Occipital lobe (tissue), 3 donors: ENCODE measurements at places on chromosomes 11 and 22. TPM values are rescaled to one million over a fixed set of nuclear protein-coding genes. Genes with fewer than 3 reads are reported as not detected.

Gene MYOD1
- total RNA-seq, result not detected

Gene KRTAP5-7
- not detected for total RNA-seq

Gene TRIM49B
- total RNA-seq, result not detected

Gene BIK
- not detected for total RNA-seq

Gene ELF5
- total RNA-seq, result not detected

Gene KLHL35
- total RNA-seq, result 28.5 TPM

Gene SPON1
- total RNA-seq, result 31.5 TPM

Gene SLC22A12
- not detected for total RNA-seq

Gene UBE2L3
- 23.6 TPM for total RNA-seq

Gene SCGB1D2
- not detected for total RNA-seq

- DNase-seq, result no peak
Observed at GRCh38 chr11:123441161-123441560, 11.1 kb downstream of the GRAMD1B start.

DNA sequence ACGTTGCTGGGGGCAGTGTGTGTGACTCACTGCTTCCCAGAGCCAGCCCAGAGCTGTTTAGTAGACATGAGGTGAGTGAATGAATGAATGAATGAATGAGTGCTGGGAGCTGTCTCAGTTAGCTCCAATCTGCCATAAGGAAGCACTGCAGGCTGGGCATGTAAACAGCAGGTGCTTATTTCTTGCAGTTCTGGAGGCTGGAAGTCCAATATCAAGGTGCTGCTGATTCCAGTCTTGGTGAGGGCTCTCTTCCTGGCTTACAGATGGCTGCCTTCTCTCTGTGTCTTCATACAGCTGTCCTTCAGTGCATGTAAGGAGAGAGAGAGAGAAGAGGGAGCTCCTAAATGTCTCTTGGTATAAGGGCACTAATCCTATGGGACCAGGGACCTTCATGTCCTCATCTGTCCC is 4.1 kb downstream of the C11orf21 start:
- no peak for DNase-seq

- no peak for DNase-seq
Observed at GRCh38 chr22:22929381-22930221, 42.0 kb downstream of the IGLL5 start.

DNA sequence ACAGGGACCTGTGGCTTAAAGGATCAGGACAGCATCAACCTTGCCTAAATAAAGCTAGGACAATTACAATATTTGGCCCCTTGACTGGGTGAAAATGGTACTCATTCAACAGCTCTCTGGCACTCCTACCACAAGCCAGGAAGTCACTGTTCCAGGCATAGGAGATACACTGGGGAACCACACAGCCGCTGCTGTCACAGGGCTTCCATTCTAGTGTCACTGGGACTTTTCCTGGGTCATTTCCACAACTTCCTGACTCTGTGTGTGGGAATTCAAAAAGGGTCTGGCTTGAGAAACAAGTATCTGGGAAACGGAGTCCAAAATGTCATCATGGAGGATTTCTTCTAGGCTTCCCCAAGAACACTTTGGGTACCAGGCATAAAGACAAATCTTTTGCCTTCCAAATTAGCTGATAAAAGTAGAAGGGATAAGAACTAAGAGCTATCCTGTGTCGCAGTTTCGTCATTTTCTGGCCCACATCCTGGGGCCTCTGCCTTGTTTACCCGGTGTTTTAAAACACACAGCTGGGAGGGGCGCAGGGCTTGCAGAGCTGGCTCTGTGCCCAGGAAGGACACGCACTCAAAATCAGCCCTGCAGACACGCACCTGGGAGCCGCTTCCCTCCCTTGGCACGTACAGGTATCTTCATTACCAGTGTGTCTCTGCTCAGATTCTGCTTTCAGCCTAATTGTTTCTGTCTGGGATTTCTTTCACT is 38.0 kb downstream of the TMEM45B start:
- DNase-seq, result no peak

DNA sequence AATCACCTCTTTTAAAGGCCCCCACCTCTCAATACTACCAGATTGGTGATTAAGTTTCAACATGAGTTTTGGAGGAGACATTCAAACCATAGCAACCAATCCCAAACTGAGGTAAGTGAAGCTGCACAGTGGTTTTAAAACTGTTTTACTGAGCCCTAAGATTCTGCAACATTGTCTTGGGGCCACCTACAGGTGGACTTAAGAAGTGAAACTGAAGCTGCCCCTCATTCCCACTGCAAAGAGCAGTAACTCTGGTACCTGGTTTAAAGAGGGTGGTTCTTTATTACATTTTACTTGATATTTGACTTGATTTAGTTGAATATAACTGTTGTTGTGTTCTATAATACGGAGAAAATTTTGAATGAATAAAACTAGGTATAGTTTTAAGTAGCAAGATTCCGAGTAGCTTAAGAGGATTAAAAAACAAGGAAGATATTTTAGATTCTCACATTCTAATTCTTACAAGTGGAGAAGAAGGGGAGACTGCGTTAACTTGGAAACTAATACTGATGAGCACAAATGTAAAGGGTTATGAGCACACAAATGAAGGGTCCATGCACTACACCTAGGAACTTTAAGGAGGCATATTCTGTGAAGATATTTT is 26.7 kb downstream of the SYT9 start:
- no peak for DNase-seq

DNA sequence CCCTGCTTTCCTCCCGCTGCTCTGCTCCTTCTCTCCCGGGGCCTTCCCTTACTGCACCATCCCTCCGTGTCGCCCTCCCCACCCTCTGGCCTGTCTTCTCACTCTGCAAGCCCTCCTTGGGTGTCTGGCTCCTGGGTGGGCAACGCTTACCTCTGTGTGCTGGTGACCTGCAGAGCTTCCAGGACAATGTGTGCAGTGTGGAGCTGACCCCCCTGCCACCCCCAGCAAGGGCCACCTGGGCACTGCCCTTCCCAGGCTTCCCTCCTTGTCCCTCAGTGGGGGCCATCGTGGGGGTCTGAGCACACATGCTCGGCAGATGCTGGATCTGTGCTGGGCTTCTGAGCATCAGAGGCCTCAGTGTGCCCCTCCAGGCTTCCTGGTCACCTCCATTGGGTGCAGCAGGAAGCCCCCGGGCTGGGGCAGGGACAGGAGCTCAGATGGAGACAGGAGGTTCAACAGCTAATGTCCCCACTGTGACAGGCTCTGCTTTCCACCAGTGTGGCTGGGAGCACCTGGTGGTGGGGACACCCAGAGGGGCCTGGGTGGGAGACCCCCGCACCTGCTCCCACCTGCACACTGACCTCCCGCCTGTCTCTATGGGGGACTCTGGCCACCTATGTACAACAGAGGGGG is 7.8 kb upstream of the BRSK2 start:
- no peak for DNase-seq

GRCh38 chr22:44448271-44448830 is 49.7 kb downstream of the RTL6 start:
- DNase-seq, result peak; percentile 29

- DNase-seq, result no peak
Observed at GRCh38 chr22:35349368-35349703, 31.6 kb upstream of the HMOX1 start.

- DNase-seq, result no peak
Observed at GRCh38 chr11:75547617-75548058, 14.4 kb upstream of the SERPINH1 start.

DNA sequence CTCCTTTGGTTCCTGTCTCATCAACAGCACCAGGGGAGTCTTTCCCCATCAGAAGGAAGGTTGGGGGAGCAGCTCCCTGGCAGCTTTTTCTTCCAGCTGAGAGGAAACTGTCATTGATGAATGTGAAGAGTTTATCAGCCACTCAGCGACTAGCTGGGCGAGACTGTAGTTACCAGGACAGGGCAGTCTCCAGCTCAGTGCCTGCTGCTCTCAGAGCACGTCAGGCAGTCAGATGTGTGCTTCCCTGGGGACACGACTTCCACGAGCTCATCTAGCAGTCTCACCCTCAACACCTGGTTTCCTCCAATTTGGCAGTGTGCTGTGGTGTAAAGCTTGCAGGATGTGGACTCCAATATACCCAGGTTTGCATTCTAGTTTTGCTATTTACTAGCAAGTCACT is 12.5 kb upstream of the C1QTNF4 start:
- no peak for DNase-seq

DNA sequence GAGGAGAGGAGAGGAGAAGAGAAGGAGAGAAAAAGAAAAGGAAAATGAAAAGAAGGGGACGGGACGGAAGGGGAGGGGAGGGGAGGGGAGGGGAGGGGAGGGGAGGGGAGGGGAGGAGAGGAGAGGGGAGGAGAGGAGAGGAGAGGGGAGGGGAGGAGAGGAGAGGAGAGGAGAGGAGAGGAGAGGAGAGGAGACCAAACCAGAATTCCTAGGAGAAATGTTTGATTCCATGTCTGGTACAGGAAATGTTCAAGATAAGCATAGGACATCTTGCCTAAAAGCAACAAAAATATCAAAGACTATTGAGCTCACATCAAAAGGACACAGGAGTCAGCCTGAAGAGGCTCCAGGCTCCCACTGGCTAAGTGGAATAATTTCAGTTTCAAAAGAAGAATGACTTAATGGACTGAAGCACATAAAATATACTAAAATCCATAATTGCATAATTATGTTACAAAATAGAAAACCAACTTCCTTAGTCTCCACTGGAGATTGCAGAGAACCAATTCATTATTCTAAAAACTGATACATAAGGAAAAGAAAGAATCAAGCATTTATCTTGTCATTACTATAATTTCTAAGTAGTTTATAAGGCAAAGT is 101.1 kb upstream of the APOA1 start:
- DNase-seq, result no peak

DNA sequence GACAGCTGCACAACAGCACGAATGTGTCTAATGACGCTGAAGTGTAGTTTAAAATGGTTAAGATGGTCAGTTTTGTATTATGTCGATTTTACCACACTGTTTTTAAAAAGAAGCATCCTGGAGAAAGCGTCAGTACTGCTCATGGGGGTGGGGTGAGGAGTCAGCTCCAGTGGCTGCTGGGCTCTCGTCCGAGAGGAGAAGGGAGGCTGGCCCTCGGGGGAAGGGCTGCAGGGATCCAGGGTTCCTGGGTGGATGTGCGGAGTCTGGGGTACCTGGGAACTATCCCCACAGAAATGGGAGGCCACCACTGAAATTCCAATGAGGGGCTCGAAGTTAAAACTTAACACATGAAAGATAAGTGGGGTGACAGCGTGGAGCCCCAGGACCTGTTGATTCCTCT is 11.9 kb downstream of the C11orf21 start:
- no peak for DNase-seq

- DNase-seq, result peak; percentile 67
Observed at GRCh38 chr11:108967571-108967970, 302.7 kb downstream of the DDX10 start.

DNA sequence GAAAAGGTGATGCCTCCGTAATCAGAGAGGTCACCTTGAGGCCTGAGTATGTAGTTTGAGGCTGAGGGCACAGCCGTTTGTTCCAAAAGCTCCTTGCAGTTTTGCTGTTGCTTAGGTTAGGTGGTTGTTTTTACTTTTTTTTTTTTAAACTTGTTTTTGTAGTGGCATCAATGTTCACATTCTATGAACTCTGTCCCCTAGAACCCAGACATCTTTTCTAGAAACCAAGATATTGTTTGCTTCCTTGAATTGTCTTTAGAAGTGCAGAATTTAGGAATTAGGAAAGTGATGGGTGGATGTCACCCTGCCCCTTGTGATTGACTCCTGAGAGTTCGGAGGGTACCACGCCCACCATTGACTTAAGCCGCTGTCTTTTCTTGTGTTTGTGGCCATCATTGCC is 35.7 kb upstream of the ETS1 start:
- DNase-seq, result no peak

- no peak for DNase-seq
Observed at GRCh38 chr22:46001046-46001425, 24.1 kb upstream of the WNT7B start.

DNA sequence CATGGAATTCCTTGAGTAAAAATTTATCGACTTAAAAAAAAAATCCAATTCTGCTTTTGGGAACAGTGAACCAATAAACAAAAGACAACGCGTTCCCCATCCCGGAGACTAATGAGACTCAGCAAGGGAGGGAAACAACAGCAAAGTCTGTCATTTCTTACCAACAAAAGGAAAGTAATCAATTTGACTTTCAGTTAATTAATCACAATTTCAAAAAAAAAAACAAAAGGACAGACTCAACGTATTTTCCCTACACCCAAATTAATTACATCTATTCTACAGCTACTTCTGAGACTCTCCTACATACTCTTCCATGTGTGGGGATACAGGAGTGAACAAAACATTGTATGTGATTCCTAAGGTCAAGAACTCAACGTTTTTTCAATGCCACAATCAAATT is 1.9 kb downstream of the RDX start:
- no peak for DNase-seq

- DNase-seq, result no peak
Observed at GRCh38 chr11:120522736-120523135, 11.2 kb downstream of the GRIK4 start.

GRCh38 chr11:125935056-125935455 is 10.8 kb upstream of the VSIG10L2 start:
- DNase-seq, result no peak

DNA sequence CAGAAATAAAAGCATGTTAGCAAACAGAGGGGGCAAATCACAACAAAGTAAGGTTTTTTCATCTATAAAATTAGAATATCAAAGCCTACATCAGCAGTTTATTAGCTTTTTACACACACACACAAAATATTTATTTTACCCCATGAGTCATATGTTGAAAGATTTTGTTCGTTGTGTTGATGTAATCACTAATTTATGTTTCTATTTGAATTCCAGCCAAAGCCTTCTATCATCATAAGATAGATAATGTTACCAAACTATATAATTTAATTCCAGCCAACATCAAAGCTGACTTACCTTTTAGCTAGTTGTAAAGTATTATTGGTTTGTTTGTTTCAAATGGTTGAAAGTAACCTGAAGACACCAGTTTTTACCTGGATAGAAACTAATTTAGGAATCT is 458.0 kb upstream of the ARHGAP42 start:
- no peak for DNase-seq

DNA sequence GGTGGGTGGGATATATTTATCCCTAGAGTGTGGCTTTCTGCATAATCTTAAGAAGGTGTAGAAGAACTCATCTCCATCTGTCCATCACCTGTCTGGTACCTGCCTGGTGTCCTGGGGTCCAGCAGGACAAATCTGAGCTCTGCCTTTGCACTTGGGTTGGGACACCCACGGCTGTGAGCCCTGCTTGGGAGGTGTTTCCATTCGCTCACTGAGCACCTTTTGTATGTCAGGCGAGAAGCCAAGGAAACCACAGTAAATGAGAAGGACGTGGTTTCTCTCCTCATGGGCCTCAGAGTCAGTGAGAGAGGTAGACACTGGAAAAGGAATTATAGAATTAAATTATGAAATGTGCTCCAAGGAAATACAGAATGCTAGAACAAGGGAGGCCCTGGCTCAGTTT is 555.9 kb downstream of the MIAT start:
- no peak for DNase-seq

- no peak for DNase-seq
Observed at GRCh38 chr11:67287355-67288197, 1.5 kb upstream of the ANKRD13D start.

GRCh38 chr22:38289583-38290082 is 16.8 kb upstream of the TMEM184B start:
- no peak for DNase-seq

DNA sequence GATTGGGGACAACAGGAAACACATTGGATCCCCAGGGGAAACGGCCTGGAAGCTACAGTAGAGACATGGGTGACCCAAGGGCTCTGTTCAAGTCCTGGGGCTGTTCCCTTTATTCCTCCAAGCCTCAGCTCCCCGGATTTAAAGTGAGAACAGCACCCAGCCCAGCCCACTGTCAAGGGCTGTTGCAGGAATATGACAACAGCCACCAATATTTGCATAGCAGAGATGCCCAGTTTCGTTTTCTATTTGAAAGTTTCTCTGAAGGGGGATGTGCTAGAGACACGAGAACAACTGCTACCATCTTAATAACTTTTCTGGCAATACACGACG is 81.1 kb upstream of the WNT7B start:
- no peak for DNase-seq
